ENCODE measurements at places on chromosomes 12 and 14. TPM values are rescaled to one million over a fixed set of nuclear protein-coding genes. Genes with fewer than 3 reads are reported as not detected.

The CNTN1 gene
- 9.7 TPM for polyA plus RNA-seq

The SLCO1C1 gene
- 0.42 TPM for polyA plus RNA-seq

The CFAP73 gene
- not detected for polyA plus RNA-seq

The CATSPERB gene
- 0.29 TPM for polyA plus RNA-seq

The FAIM2 gene
- polyA plus RNA-seq = 7.1 TPM

The FLVCR2 gene
- 12.4 TPM for polyA plus RNA-seq

The FOXG1 gene
- polyA plus RNA-seq = 0.66 TPM

- no peak for DNase-seq
Measured at GRCh38 chr14:24238123-24238522, 4.3 kb downstream of the TINF2 start.

DNA sequence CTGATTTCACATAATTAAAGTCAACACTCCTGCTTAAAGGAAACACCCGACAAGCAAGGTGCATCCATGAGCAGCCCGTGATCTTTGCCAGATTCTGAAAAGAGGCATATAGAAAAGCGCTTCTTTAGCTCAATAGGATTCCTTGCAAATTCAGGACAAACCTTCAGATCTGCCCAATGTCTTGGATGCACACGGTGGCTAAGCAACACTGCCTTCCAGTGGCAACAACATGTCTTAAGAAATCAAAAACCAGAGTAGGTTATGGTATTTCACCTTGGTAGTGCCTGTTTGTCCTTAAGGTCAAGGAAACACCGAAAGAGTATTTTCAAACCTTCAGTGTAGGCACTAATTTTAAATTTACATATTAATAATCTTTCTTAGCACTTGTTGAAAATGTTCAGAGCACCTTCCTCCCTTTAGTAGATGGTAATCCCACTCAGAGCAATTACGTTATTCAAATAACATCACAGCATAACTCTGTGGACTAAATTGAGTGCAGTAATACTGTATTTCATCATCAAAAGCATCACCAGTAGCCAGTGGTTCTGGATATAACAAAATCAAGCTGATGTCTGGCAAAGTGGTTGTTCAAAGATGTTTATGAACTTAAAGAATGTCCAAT lies 58.0 kb upstream of the CDKN3 start:
- DNase-seq = peak; percentile 47

DNA sequence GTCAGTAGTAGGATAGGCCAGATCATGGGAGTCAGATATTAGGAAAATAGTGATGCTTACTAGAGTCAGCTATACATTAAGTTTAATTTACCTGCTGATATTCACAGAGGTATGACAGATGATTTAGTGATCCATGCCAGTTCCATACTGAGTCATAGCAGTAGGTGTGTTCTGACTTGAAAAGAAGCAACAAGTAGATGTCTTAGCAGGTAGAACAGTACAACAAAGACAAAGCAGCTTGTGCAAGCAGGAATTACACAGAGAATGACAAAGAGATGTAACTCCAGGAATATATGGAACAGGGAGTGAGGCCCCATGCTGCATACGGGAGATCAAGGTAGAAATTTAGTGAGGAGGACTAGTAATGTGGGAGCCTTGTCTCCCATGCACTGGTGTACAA lies 556.9 kb downstream of the SLC16A7 start:
- no peak for DNase-seq

GRCh38 chr14:35133542-35134328 lies 11.4 kb downstream of the PRORP start:
- DNase-seq = no peak

DNA sequence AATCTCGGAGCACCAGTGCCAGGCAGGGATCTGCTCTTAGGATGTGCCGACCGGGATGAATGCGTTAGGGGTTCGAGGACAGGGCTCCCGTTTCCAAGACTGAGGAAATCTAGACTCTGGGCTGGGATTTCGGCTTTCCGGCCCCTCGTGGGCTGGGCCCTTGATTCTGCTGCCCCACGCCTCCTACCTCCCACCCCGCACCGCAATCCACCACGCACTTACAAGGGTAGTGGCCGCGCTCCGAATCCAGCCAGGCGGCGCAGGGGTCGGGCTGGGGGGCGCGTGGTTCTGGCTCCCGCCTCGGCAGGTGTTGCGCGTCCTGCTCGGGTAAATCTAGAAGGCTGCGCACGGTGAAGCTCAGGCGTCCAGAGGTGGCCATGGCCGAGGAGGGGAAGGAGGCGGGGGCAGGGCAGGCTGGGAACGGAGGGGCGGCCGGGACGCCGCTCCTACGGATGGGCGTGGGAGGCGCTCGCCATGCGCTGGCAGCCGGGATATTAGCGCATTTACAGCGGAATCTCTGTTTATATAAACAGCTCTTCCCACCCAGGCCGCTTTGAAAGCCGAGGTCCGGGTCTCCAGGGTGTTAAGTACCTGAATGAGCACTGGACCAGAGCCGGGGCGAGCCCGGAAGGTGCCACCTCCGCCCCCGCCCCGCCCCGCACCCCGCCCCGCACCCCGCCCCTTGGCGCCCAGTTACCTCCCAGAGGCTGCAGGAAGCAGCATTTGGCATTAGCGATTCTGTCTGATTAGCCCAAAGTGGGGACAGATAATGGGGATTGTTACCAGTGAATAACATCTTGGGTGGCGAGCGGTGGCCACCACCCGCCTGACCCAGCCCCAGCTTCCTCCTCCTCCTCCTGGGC lies at the start of gene NKX2-8:
Gene NKX2-8, minus strand, starts transcription at position 604 of the 863 bp plus-strand sequence. Its CDS starts 225 bp downstream, at position 379.
- DNase-seq = no peak

DNA sequence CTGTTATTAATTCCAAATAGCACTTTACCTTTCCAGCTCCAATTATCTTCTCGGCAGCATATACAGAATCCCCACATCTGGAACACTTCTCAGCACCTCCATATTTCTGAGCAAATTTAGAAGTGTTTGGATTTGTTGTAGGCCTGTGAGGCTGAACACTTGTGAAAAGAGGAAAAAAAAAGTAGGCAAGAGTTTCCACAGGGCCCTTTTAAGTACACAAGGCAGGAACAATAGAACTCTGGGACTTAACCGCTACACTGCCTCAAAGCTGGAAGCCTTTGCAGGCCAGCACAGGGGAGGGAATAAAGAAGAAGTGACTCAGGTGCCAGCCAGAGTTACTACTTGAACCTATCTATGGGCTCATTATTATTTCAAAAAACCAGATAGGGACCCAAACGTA lies 18.6 kb downstream of the CSRP2 start:
- no peak for DNase-seq

DNA sequence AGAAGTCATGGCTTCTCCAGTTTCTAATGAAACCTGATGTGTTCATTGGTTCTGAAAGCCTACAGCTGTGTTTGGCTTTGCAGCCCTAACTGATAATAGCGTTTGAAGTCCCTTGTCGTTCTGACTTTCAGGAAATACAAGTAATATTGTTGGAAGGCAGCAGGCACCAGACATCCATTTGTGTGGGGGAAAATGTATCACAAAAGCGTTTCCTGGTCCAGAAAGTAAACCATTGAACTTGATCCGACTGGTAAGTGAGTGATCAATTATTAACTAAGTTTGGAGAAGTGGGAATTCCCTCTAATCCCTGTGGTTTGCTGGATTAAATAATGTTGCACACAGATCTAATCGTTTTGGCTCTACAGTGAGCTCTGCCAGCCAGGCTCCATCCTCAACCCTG lies 77.3 kb upstream of the LTA4H start:
- DNase-seq = no peak

DNA sequence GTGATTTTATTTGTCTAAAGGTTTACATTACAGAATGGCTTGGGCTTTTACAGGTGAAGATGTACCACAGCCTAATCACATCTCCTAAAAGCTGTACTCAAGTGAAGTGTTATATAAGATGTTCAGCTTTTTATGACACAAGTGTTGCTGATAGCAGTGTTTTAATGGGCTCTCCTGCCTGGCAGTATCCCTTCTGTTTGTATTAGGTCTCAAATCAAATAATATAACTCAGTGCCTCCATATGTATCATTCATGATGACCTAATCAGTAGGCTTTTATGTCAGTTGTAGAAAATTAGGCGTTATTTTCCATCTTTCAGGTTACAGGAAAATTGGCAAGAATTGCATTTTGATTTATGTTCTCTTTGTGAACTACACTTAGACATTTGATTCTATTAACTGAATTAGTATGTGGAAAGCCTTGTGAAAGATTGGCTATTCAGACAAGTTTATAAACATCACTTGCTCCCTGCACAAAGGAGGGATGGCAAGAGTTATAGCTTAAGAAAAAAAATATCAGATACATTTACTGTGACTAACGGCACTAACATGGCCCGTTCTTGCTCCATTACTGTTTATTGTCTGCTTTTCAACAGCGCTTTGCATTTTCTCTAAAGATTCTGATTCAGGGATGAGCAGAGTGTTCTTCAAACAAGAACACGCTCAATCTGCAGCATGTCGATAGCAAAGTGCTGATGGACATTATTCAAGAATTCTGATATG lies 143.7 kb upstream of the DIO2 start:
- no peak for DNase-seq

- peak; percentile 78 for DNase-seq
Measured at GRCh38 chr12:89179983-89180382, 172.3 kb downstream of the DUSP6 start.

DNA sequence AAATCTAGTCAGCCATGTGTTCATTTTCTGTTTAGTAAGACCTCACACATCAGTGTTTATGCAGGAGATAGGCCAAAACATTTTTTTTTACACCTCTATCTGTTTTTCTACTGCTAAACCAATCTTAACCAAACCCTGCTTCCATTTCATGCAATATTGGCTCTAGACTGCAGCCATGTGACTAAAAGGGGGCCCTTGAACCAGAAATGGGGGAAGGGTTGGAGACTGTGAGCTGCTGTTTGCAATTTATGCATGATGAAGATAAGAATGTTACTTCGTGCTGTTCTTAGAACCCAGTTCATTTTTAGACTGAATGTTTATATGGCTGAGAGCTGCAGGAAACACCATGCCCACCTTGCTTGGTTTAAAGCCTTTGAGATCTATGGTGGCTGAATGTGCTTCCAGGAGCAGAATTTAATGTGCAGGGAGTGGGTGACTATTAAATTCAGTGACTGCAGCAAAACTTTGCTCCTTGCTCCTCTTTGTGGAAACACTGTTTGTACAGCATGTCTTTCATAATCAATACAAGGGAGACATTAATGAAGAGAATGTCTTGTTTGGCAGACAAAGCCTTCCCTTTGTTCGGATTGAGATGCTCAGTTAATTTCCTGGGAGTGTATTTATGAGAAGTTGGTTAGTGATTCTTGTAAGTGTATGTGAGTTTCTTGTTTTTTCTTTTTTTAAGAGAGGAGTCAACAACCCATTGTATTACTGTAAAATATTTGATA lies 53.6 kb downstream of the CHST11 start:
- no peak for DNase-seq

DNA sequence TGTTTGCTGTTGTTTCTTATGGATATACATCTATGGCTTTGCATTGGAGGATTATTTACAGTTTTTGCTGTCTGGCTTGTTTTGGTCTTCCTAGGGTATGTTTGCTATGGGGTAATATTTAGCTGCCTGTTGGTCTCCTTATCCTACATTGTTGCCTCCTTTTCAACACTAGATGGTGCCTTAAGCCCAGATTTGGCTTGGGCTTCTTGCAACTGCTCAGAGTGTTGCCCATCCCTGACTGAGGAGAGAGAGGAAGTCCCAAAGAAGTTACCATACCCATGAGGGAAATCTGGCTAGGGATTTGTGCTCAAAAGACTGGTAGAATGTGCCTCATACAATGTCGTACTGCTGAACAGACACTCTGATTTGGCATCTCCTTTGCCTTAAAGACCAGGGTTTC lies 94.6 kb upstream of the MUCL1 start:
- DNase-seq = no peak

DNA sequence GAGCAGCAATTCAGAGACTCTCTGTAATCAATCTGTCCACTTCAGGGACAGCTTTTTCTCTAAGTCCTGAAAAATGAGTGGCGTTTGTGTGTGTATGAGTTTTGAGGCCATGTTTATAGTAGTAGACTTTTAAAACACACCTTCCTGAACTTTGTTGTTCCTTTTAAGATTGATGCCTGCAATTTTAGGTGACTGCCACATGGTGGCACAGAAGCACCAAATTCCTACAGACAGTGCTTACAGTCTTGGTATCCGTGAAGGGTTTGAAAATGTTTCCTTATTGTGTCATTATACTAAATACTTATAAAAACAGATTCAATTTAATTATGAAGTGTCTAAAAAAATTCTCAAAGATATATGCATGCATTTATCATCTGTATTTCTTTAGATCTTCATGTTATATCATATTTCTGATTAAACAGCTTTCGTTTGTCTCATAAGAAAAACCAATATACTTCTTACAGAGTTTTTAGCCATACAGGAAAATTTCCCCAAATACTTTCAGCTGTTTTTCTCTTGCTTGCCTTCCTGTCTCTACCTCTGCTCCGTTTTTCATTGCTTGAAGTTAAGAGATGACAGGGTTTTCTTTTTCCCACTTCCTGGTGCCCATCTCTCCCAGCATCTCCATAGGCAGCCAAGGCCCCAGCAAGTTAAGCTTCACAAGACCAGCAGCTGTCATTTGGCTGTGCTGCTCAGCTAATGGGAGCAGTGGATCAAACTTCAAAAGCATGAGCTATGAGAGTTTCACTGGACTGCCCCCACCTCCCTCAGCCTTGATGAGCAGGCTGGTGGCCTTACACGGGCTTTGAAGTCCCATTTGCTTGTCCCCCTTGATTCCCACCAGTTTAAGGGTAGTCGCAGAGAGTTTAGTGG lies 259.6 kb downstream of the AKAP6 start:
- no peak for DNase-seq

- no peak for DNase-seq
Measured at GRCh38 chr12:124673801-124674617, 106.6 kb upstream of the NCOR2 start.

DNA sequence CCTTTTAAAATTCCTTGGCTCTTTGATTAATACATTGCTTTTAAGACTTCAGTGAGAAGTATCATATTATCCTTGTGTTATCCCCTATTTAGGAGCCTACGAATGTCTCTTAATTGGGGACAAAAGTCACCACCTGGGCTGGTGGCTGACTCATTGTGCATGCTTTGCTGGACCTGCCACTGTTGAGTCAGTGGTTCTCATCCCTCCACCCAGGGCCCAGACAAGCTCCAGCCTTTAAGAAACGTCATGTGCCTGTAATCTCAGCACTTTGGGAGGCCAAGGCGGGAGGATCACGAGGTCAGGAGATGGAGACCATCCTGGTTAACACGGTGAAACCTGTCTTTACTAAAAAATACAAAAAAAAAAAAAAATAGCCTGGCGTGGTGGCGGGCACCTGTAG lies 57.9 kb downstream of the OTX2 start:
- DNase-seq = no peak

DNA sequence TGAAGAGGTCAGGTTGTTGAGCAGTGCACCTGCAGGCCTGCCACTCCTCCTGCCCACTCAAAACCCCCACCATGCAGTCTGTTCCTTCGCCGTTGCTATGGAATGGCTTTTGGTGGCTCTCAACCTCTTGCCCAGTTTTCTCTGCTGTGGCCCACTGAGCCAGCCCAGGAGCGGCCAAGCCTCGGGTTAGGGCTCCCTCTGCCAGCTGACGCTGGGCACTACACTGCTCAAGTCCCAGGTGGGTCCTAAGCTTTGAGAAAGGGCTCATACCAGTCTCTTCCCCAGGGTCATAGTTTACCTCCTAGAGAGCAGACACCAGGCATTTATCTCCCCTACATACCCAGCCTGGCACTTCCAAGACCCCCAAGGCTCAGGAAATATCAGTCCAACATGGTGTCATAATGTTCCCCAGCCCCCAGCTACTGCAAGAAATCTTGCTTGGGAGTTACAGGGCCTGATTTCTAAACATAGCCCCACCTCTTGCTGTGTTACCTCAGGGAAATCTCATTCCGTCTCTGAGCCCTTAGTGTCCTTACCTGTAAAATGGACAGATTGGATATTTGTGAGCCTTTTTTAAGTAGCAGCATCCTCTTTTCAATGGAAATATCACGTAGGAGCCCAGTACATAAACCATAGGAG lies 59.4 kb downstream of the TSPAN11 start:
- DNase-seq = peak; percentile 62

- no peak for DNase-seq
Measured at GRCh38 chr12:105413911-105414487, 83.5 kb downstream of the C12orf75 start.

Measured in muscle of back (tissue), 13 donors.